ENCODE measurements at places on chromosomes 3 and 15. TPM values are rescaled to one million over a fixed set of nuclear protein-coding genes. Genes with fewer than 3 reads are reported as not detected.

DNA sequence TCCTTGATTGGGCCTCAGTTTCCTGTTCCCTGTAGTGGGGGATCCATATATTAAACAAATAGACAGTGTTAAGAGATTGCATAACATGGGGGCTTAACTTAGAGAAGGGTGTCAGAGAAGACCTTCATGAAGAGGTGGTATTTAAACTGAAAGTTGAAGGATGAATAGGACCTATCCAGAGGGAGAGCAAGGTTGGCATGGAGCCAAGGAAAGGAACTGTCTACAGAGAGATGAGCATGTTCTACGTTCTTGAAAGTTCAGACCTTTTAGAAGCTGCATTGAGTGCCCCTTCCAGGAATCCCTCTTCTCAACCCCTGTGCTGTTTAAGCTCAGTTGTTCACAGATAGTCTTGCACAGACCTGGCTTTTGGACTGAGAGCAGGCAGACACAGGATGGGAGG lies 2.4 kb downstream of the HTD2 start:
- ATAC-seq = no peak

GRCh38 chr3:127050733-127051132 lies 67.8 kb downstream of the PLXNA1 start:
- no peak for ATAC-seq

Gene RTP3
- 0.24 TPM for total RNA-seq

GRCh38 chr15:87604857-87605446 lies 651.6 kb downstream of the NTRK3 start:
- peak; percentile 27 for ATAC-seq

- ATAC-seq = peak; percentile 63
Measured at GRCh38 chr3:70471464-70472342, 159.3 kb upstream of the MDFIC2 start.

- no peak for ATAC-seq
Measured at GRCh38 chr15:58283302-58283701, 145.1 kb downstream of the AQP9 start.

Gene STXBP5L
- total RNA-seq = 4.3 TPM

DNA sequence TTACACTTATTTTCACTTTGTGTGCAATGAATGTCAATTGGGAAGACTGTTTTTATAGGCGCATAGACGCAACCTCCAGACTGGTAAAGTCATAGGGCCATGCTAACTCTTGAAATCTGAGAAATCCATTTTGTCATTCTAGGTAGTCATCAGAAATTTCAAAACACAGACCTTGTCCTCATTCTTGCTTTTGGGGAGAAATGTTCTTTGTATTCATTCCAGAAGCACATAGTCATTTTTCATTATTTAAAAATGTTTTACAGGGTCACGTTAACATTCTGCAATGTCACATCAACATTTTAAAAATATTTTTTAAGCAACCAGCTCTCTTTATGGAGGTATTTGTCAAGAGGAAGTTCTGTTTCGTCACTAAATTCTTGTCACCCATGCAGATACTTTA lies 898.4 kb downstream of the PDCD6IP start:
- ATAC-seq = no peak

DNA sequence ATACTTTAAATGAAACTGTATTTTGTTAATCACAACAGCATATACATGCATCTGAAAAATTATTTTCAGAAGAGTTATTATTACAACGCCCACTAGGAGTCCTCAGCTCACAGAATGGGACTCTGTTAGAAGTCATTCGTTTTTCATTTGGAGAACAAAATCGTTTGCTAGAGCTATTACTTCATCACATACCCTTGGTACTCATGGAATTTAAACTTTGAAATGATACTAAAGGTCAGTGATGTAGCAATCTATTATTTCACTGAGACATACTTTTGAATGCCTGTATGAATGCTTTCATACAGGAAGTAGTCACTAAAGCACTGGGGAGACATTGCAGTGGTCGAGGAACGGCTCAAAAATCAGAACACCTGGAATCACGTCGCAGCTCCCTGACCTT lies 198.1 kb downstream of the MBNL1 start:
- ATAC-seq = peak; percentile 67

DNA sequence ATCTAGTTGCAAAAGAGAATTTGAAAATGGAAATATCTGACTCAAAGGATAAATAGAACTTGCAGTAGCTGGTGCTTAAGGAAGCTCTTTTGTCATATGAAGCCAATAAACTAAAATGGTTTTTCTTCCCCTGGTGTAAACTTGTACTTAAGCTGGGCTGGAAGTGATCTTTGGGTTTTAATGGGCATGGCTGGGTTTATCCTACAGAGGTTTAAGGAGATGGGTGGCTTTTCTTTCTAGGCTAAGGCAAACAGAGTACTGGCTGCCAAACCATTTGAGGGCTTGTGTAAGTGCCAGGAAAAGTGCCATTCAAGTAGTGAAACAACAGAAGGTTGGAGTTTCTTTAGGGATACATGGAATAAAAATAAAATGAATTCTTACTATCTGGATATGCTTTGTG lies 12.1 kb upstream of the UTS2B start:
- ATAC-seq = no peak

Gene MKRN3
- 2.1 TPM for total RNA-seq

Gene C2CD4A
- total RNA-seq = not detected

DNA sequence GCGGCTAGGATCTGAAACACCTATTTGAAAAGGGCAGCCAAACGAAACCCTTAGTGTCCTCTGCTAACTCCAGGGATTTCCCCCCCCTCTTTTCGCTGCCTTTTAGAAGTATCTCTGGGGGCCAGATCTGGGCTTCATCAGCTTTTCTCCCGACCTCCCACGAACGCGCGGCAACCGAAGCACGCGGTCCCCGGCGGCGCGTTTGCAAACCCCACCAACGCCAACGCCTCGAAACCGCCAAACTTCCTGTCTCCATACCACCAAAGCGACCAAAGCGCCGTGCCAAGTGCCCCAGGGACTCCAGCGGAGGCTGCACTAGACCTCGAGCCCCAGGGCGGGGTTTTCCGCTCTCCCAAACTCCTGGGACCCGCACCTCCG lies 155.8 kb upstream of the FRMD4B start:
- ATAC-seq = no peak

DNA sequence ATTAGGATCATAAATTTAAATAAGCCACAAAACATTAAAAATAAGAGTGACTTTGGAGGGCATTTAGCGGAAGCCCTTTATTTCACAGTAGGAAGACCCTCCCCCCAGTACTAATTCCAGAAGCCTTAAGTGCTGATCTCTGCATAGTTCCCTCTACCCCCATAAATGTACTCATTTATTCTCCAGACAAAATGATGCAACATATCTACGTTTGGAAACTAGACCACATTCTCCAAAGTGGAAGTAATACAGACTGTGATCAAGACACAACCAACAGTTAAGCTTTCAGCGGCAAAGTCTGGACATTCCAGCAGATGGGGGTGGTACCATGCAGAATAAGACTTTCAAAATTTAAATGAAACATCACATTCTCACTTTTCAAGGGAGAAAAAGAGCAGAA lies 44.8 kb upstream of the RPS17 start:
- peak; percentile 26 for ATAC-seq
